CD4-positive, alpha-beta T cell treated with Interleukin-12 subunit alpha and Interleukin-12 subunit beta, for 1 hour (primary cell): ENCODE measurements at places on chromosomes 3 and 15.

GRCh38 chr3:46889381-46890110 is 12.0 kb downstream of the PTH1R start:
- DNase-seq: no peak

DNA sequence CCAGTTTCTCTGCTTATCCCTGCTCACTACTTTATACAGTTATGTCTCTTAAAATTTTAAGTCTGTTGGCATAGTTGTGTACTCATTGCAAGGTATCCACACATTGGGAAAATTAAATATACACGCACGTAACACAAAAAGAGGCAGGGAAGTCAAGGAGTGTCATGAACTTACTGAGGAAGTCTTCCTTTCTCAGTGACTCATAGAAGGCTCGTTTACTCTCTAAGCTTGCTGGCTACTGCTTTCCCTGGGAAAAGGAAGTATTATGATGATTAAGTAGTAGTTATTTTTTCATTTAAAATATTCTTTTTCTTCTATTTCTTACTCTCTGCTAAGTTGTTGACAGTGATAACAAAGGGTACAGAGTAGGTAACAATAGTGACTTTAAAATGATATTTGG is 287.3 kb downstream of the UBE2E2 start:
- DNase-seq: no peak

GRCh38 chr15:43229977-43230376 is 9.2 kb upstream of the EPB42 start:
- DNase-seq: no peak

- no peak for DNase-seq
Observed at GRCh38 chr3:58665405-58665804, 1.2 kb downstream of the FAM3D start.
